ENCODE measurements at places on chromosomes 5 and 9. TPM values are rescaled to one million over a fixed set of nuclear protein-coding genes. Genes with fewer than 3 reads are reported as not detected.
A peak's percentile ranks its signal among the peaks of the same experiment; 100 is the strongest.

GRCh38 chr9:83670381-83670780, 37.4 kb downstream of the UBQLN1 start:
- no peak for DNase-seq

GRCh38 chr5:142902186-142902965, 132.2 kb downstream of the ARHGAP26 start:
- no peak for DNase-seq

GRCh38 chr9:115328228-115328627, 210.3 kb upstream of the TNC start:
- DNase-seq = peak; percentile 79

STK32A gene
- 4.3 TPM for total RNA-seq

FCN2 gene
- total RNA-seq = not detected
